Epithelial cell of proximal tubule (primary cell): ENCODE measurements at places on chromosomes 4 and X. TPM values are rescaled to one million over a fixed set of nuclear protein-coding genes. Genes with fewer than 3 reads are reported as not detected.

OTC gene
- not detected in 2 replicates for total RNA-seq

KLHL34 gene
- 0.12 and 0.65 TPM in 2 replicates for total RNA-seq

- no peak for DNase-seq
These were observed 216.7 kb downstream of the IL13RA2 start for GRCh38 chrX:114800719-114801118.

- DNase-seq = no peak
These were observed 16.5 kb upstream of the CLCN4 start for GRCh38 chrX:10140264-10140663.

GRCh38 chr4:134885436-134885835, 683.8 kb upstream of the PABPC4L start:
- DNase-seq = no peak

- no peak for DNase-seq
These were observed 73.3 kb downstream of the RBM46 start for GRCh38 chr4:154854362-154854761.

GRCh38 chr4:184648313-184649025, 778 bp downstream of the CASP3 start:
- DNase-seq = no peak

DNA sequence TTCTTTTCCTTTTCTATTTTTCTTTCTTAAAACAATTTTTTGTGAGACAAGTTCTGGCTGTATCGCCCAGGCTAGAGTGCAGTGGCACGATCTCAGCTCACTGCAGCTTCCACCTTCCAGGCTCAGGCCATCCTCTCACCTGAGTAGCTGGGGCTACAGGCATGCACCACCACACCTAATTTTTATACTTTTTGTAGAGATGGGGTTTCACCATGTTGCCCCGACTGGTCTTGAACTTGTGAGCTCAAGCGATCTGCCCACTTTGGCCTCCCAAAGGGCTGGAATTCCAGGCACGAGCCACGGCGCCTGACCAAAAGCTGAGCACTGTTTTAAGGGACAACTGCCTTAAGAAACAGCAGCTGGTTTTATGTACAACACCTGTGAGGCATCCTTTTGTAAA, 9.3 kb upstream of the NAT8L start:
- DNase-seq = no peak

- DNase-seq = no peak
These were observed 16.9 kb downstream of the LIMCH1 start for GRCh38 chr4:41554905-41555304.

DNA sequence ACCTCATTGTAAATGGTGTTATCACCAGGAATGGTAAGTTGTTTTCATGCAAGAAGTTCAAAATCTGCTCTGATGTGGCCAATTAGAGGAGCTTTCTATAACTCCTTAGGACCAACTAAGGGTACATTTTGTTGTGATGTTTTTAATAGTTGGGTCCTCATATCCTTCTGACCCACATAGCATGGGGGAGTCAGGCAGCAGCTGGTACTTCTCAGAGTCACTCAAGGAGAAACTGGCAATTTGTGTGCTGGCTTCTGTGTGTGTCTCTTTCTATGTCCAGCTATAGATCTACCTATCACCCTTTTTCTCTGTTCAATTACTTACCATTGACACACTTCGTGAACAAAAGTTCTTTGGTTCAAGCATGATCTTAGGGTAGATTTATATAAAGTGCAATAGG, 194.3 kb upstream of the TENM3 start:
- DNase-seq = no peak

DNA sequence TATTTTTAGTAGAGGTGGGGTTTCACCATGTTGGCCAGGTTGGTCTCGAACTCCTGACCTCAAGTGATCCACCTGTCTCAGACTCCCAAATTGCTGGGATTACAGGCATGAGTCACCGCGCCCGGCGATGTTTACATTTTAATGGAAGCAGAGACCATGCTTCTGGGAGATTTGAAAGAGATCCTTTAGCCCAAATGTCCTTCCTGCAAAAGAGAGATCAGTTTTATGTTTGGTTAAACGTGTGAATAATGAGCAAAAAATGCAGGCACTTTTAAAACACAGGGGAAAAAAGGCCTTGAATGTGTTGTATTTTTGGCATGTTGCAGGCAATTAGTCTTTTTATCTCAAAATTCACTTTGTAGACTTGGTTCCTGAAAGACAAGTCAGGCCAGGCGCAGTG, 95.8 kb upstream of the ELOVL6 start:
- DNase-seq = no peak

- no peak for DNase-seq
These were observed 359.7 kb downstream of the ADAM29 start for GRCh38 chr4:175277816-175278215.

GRCh38 chr4:153514001-153514526, 47.9 kb downstream of the TMEM131L start:
- peak; percentile 23 for DNase-seq

- DNase-seq = no peak
These were observed 43.7 kb downstream of the FRMPD3 start for GRCh38 chrX:107493141-107493540.

GRCh38 chr4:128427832-128428366, 140.3 kb upstream of the PGRMC2 start:
- peak; percentile 88 for DNase-seq

DNA sequence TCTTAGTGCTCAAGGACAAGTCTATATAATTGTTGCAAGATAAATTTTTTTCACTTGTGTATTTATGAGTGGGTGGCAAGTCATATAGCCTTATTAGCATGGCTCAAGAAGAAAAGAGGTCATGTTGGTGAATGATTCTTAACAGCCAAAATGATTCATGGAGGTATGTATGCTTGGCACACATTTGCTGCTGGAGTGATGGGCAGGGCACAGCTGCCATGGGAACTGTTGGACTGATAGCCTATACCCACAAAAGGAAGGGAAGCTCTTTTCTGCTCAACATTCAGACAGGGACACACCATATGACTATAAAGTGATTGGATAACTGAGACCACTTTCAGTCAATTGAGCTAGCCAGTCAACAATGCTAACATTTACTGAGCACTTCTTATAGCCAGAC, 46.8 kb upstream of the PITX2 start:
- no peak for DNase-seq

- no peak for DNase-seq
These were observed 3.8 kb downstream of the MAEA start for GRCh38 chr4:1293531-1293941.

DNA sequence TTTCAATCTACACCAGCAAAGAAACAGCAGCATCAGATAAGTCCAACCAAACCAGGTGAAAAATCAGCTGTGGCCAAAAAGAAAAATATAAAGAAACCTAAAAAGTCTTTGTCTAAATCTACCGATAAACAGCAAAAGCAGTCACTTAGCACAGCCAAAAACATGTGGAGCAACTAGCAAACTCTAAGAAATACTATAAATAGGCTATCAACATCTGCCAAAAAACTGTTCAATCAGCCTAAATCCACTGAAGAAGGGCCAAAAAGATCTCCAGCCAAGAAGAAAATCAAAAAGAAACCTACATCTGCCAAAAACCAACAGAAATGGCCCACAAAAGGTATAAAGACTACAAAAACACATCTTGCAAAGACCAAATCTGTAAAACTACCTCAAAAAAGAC, 36.7 kb upstream of the CABS1 start:
- DNase-seq = no peak

DNA sequence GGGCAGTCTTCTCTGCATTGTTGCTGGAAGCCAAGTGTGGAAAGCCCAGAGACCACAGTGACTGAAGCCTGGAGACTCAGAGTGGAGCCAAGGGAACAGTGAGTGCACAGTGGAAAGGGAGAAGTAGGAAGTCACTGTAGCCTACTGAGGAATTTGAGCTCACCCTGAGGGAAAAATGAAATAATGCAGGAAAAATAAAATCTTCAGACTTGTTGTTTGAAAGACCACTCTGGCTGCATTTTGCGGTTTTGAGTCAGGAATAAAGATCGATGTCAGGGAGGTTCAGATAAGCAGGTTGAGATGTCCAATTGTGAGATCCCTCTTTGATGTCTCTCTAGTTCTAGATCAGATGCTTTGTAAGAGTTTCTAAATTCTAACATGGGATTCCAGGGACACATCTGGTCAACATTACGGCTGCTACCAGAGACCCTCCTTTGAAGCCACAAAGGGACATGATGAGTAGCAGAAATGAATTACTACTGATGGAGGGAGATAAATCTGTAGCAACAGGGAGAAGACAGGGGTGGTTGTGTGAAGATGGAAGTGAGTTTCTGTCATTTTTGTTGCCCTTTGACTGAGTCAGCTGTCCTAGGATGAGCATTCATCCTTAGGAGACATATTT, 8.4 kb downstream of the ADH4 start:
- DNase-seq = no peak
